ENCODE measurements at places on chromosomes 7 and 10.

GRCh38 chr10:69680610-69681009, 50.6 kb downstream of the FAM241B start:
- DNase-seq, result no peak

GRCh38 chr7:114653364-114654088, 238.9 kb downstream of the FOXP2 start:
- DNase-seq, result no peak

DNA sequence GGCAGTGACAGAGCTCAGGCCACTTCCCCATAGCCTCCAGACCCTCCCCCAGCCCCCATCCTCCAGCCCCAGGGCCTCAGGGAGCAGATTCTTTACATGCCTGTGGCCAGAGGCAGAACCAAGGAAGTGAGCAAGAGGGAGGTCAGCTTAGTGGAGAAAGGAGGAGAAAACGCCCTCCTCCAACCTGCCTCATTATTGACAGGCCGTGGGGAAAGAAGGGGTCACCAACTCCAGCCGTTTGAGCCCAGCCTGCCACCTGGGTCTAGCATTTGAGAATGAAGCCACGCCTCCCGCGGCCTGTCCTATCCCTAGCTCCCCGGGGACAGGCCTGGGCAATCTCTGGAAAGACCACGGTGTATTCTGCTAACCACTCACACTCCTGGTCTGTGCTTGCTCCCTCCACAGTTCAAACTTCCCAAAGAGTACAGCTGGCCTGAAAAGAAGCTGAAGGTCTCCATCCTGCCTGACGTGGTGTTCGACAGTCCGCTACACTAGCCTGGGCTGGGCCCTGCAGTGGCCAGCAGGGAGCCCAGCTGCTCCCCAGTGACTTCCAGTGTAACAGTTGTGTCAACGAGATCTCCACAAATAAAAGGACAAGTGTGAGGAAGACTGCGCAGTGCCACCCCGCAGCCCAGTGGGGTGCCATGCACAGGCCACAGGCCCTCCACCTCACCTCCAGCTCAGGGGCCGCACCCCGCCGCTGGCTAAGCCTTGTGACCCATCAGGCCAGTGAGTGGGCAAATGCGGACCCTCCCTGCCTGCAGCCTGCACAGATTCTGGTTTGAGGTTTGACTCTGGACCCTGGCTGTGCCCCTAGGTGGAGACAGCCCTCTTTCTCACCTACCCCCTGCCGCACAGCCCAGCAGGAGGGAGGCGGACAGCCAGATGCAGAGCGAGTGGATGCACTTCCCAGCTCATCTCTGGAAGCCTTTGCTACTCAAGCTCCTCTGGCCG, 14.3 kb upstream of the TRIM8 start:
- DNase-seq, result no peak

GRCh38 chr10:90746829-90747228, 111.0 kb downstream of the HTR7 start:
- DNase-seq, result no peak

DNA sequence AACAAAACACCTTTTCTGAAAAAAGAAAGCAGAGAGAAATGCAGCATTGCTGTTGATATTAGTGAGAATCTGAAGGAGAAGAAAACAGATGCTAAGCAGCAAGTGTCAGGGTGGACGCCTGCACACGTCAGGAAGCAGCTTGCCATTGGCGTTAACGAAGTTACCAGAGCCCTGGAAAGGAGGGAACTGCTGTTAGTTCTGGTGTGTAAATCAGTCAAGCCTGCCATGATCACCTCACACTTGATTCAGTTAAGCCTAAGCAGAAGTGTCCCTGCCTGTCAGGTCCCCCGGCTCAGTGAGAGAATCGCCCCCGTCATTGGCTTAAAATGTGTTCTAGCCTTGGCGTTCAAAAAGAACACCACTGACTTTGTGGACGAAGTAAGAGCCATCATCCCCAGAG, 6.4 kb downstream of the RPP38 start:
- DNase-seq, result no peak

DNA sequence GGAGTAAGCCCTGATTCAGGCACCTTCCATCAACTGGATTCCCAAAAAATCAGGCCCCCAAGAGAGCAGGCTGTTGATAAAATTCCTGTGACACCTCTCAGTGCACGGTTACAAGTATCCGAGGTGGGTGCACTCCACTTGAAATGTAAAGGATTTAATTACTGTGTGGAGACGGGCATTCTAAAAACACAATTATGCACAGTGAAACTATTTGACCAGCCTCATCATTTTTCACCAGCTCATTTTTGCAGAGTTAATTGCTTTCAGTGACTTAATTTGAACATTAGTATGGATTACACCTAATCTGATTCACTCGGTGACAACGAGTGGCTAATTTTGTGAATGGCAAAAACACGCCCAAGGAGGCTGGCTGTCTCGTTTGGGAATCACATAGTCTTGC, 2.3 kb downstream of the FOXL3 start:
- no peak for DNase-seq
